Adrenal gland (tissue), 19 donors: ENCODE measurements at places on chromosomes 13 and 19.

GRCh38 chr19:10805065-10805757, 30.8 kb downstream of the TMED1 start:
- H3K4me3 ChIP-seq = no peak overlapping the region
- no peaks in the 10 kb centered on the region for H3K36me3 ChIP-seq
- H3K27me3 ChIP-seq = no peaks in the 10 kb centered on the region

DNA sequence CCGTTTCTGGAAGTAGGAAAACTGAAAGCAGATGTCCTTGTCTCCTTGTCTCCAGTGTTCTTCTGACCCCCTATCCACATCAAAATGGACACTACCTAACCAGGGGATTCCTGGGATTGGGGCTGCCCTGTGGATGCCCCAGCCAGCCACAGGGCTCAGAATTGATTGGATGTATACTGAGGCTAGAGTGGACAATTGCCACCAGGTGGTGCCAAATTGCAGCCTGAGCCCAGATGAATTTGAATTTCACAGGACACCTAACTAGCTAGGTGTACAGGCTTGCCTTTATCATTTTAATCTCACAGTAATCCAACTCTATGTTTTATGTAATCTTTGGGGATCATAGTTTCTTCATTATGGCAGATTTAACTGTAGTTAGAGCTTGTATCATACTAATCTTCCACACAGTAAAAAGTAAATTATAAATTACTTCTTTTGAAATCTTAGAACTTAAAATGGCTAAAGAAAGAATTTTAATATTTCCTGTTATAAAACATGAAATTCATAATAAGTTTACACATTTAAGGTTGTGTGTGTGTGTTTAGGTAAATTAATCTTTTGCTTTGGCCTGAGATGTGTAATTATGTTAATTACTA, 58.0 kb downstream of the PIBF1 start:
- H3K27ac ChIP-seq = no peak overlapping the region
- H3K4me1 ChIP-seq = no peaks in the 10 kb centered on the region
- H3K36me3 ChIP-seq = no peaks in the 10 kb centered on the region
- no peak overlapping the region for H3K4me3 ChIP-seq
- DNase-seq = peak; percentile 20

GRCh38 chr13:74114202-74114601, 20.0 kb downstream of the KLF12 start:
- H3K4me3 ChIP-seq = no peak overlapping the region
- H3K27ac ChIP-seq = no peak overlapping the region
- no peaks in the 10 kb centered on the region for H3K4me1 ChIP-seq
- DNase-seq = no peak

DNA sequence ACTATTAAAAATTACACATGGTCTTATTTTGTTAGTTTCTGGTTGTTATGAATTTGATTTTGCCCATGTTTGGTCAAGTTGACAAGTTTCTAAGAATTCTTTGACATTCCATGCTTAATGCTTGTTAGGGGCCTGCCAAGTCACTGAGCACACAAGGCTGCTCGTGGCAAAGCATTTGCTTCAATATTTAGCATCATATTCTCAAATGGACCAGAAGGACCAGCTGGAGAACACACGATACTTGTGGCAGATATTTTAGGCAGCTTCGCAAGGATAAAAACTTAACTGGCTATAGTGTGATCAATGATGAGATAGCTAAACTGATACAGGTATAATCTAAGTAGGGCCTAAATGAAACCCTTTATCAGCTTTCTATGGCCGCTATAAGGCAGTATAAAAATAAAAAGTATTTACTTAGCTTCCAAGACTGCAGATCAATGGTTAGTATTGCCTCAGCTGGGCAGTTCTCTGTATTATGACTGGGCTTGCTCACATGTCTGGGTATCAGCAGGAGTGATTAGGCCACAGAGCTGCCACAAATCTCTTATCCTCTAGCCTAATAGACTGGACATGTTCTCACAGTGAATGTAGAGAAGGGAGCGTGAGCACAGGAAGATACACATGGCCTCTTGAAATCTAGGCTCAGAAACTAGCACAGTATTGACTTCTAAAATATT, 155.9 kb upstream of the SPRY2 start:
- DNase-seq = no peak
- H3K4me3 ChIP-seq = no peak overlapping the region
- H3K27me3 ChIP-seq = no peaks in the 10 kb centered on the region
- H3K36me3 ChIP-seq = no peaks in the 10 kb centered on the region

GRCh38 chr19:36420961-36421748, 2.7 kb upstream of the ZFP82 start:
- peak overlapping the region; percentile 53 for H3K4me3 ChIP-seq
- H3K27me3 ChIP-seq = no peaks in the 10 kb centered on the region
- peak overlapping the region; percentile 38 for H3K27ac ChIP-seq
- H3K4me1 ChIP-seq = peaks cover 24% of the 10 kb centered on the region
